ENCODE measurements at places on chromosomes 7 and 10. TPM values are rescaled to one million over a fixed set of nuclear protein-coding genes. Genes with fewer than 3 reads are reported as not detected.

The KIAA1549 gene
- 34.8 TPM for total RNA-seq

The KEL gene
- 2.3 TPM for total RNA-seq

The HOXA9 gene
- 13.2 TPM for total RNA-seq

The SUFU gene
- 32.4 TPM for total RNA-seq

The PYROXD2 gene
- total RNA-seq, result 34.4 TPM

- DNase-seq, result no peak
These were observed 9.1 kb upstream of the IDI2 start for GRCh38 chr10:1034758-1035157.

DNA sequence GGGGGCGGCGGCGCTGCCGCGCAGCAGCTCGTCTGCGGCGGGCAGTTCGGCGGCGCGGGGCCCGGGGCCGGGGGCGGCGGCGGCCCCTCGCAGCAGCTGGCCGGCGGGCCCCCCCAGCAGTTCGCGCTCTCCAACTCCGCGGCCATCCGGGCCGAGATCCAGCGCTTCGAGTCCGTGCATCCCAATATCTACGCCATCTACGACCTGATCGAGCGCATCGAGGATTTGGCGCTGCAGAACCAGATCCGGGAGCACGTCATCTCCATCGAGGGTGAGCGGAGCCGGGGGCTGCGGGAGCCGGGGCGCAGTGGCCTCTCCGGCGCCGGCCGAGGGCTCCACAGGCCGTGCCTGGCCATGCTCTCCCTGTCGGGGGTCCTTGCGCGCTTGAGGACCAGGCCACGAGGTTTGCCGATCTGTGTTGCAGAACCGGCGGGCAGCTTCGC is 548 bp downstream of the AGAP3 start:
- no peak for DNase-seq

GRCh38 chr7:94998266-94999068 is 91.1 kb downstream of the PPP1R9A start:
- DNase-seq, result no peak

DNA sequence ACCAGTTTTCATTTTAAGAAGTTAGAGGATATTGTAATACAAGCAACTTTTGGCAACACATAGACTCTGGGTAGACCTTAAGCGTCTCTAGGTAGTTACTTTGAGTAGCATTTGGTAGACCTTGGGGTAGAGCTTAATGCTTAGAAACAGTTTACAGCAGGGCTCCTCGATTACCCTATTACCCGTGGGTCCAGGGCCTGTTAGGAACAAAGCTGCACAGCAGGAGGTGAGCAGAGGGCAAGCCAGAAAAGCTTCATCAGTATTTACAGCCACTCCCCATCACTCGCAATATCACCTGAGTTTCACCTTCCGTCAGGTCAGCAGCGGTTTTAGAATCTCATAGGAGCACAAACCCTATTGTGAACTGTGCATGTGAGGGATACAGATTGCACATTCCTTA is 173.5 kb downstream of the TSPAN12 start:
- no peak for DNase-seq

DNA sequence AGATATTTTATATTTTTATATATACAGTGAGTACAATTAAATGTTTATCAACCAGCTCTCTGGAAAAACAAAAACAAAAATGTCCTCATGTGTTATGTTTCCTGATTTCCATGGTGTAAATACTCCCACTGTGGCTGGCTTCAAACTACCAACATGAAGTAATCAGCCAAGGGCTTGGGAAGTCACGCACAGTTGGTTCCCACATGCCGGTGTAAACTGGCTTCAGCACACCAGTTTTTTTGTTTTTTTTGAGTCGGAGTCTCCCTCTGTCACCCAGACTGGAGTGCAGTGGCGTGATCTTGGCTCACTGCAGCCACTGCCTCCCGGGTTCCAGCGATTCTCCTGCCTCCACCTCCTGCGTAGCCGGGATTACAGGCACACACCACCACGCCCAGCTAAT is 11.8 kb downstream of the OSBPL3 start:
- no peak for DNase-seq

DNA sequence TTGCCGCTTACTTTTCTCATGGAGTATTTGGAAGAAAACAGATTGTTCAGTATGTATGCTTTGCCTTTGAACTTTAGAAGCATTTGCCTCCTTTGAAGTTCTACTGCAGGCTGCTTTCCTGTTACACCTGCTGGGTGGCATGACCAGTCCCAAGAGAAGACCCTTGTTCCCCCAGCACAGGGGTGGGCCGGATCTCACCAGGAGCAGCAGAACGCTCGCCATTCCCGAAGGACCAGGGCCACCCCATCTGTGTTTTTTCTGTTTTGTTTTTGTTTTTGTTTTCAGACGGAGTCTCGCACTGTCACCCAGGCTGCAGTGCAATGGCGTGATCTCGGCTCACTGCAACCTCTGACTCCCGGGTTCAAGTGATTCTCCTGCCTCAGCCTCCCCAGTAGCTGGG is 493.6 kb downstream of the PTPRN2 start:
- DNase-seq, result no peak

DNA sequence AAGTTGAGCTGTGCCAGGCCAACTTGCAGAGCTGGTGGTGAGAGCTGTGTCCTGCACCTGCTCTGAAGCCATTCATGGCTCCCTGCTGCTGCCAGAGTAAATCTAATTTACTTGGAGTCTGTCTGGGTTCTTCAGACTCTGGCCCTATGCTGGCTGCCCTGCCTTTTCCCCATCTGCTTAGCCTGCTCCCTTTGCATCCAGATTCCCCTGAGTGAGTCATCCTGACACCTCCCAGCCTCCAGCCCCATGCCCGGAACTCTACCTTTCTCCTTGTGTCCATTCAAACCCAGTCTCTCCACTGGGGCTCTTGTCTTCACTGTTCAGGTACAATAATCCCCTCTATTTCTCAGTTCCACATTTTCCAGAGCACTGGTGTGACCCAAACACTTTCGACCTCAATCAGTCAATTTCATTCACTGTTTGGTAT is 434.4 kb upstream of the ZMIZ1 start:
- DNase-seq, result no peak

DNA sequence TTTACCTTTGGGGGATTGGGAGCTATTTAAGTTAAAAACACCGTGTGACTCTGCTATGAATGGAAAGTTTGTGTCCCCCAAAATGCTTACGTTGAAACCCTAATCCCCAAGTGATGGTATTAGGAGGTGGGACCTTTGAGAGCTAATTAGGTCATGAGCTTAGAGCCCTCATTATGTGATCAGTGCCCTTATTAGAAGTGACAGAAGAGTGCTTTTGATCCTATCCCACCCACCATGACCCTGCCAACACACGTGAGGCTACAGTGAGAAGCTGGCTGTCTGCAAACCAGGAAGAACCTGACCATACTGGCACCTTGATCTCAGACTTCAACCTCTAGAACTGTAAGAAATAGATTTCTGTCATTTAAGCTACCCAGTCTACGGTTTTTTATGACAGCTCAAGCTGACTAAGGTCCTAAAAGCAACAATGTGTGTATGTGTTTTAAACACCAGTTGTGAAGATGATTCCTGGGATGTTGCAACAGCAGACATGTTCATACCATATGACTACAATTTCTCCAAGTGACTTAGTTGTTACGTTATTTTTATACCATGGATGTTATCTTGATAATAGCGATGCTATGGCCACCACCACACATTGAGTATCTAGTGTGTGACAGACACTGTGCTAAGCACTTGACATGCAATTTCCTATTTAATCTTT is 124.4 kb downstream of the PIP4K2A start:
- no peak for DNase-seq

GRCh38 chr7:156892081-156892800 is 742 bp downstream of the LMBR1 start:
- peak; percentile 52 for DNase-seq

DNA sequence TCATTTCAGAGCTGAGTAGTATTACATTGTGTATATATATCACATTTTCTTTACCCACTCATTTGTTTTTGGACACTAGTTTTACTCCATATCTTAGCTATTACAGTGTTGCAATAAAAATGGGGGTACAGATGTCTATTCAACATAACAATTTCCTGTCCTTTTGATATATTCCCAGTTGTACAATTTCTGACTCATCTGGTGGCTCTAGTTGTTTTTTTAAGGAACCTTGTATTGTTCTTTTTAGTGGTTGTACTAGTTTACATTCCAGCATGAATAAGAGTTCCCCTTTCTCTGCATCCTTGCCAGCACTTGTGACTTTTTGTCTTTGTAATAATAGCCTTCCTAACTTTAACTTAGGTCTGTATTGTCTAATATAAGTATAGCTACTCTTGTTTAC is 739.9 kb downstream of the XPNPEP1 start:
- DNase-seq, result no peak

GRCh38 chr10:73083221-73083620 is 13.4 kb downstream of the P4HA1 start:
- DNase-seq, result no peak

DNA sequence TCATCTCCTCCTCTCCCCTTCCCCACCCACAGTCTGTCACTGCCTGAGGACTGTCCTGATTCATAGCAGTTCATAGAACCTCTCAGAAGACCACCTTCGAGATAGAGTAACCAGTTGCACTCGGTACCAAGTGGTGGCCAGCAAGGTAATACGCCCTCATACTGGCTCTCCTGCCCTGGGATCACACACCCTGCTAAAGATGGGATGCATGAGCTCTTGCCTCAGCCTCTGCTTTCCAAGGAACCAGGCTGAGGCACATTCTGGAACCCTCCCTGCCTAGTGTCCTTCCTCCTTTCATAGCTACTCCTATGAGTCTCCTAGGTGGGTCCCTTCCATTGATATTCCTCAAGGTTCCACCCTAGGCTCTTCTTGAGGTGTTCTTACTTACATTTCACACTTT is 15.5 kb downstream of the CFAP43 start:
- DNase-seq, result no peak

GRCh38 chr10:45180946-45181875 is 134.2 kb downstream of the OR13A1 start:
- no peak for DNase-seq

- no peak for DNase-seq
These were observed at the start of gene MALRD1 for GRCh38 chr10:19048489-19048888. Gene MALRD1, plus strand, starts transcription at chr10:19048801. Its CDS starts 138 bp downstream, at chr10:19048939.

DNA sequence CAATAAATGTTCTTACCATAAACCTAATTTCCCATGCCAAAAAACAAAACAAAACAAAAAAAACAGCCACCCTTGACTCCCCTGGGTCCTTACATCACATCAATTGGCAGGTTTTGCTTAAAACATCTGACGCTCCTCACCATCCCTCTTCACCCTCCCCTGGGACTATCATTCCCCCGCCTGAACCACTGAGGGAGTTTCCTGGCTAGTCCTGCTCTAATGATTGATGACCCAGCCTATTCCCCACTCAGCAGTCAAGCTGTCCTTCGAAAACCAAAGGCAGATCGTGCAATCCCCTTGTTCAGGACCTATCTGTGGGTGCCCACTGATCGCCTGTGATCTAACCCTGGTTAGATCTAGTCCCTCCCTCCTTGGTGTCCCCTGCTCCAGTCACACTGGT is 11.2 kb upstream of the FRMPD2 start:
- no peak for DNase-seq

GRCh38 chr10:34437906-34438305 is 377.2 kb downstream of the PARD3 start:
- DNase-seq, result no peak

- no peak for DNase-seq
These were observed 14.0 kb downstream of the AP5Z1 start for GRCh38 chr7:4789194-4790077.
